ENCODE measurements at places on chromosomes 11 and 22. TPM values are rescaled to one million over a fixed set of nuclear protein-coding genes. Genes with fewer than 3 reads are reported as not detected.

Gene OR8D4
- total RNA-seq = not detected

DNA sequence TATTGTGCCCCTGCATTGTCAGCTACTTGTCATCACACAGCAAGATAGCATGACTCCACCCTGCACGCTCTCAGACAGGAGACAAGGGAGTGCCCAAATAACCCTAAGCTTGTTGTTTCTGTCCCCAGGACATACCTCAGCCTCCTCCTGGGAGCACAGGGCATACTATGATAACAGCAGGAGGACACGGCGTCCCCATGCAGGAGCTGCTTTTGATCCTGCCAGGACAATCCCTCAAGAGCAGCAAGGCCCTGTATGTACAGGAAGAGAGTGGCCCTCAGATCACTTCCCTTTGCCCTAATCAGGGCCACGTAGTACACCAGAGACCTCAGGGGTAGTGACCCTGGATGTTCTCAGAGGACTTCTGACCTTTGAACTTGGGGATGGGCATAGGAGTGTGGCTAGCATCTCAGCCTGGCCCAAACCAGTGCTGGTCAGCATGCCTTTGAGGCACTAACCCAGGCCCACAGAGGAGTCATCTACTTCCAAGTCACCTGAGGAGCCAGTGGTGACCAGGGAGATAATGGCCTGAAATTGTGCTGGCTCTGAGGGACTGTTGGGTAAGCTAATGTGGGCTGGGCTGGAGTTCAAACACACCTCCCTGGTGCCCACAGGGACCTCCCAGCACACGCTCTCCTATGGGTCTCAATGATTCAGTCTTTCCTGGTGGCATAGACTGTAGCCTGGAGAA lies 9.2 kb downstream of the APOA4 start:
- H3K4me1 ChIP-seq = no peaks in the 10 kb centered on the region
- H3K36me3 ChIP-seq = no peaks in the 10 kb centered on the region
- no peak overlapping the region for H3K4me3 ChIP-seq
- no peak overlapping the region for H3K27ac ChIP-seq
- DNase-seq = no peak

Gene CPT1A
- 81.4 TPM for total RNA-seq

DNA sequence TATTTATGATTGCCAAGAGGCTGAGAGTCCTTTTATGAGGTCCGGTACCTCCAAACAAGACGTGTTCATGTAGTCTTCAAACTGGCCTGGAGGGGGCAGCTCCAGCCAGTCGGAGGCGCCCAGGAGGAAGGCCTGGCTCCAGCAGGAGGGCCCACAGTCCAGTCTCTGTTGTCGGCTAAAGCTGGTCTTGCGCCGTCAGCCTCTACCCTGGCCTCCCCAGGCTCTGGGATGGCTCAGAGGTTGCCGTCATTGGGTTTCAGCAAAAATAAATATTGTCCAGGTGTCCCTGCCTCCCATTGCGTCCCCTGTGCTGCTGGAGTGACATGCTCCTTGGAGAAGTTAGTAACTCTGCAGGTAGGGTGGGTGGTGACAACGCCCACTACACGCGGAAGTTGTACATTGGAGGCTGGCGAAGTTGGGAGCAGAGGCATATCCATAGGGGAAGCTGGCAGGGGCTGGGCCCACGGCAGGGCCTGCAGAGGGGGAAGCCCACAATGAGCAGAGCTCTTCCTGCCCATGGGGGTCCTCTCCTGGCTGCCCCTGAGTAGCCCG lies 1.0 kb upstream of the SLC25A1 start:
- no peaks in the 10 kb centered on the region for H3K36me3 ChIP-seq
- no peak overlapping the region for H3K4me3 ChIP-seq
- no peaks in the 10 kb centered on the region for H3K27me3 ChIP-seq
- H3K27ac ChIP-seq = peak overlapping the region; percentile 14
- no peaks in the 10 kb centered on the region for H3K4me1 ChIP-seq

Gene BTBD18
- not detected for total RNA-seq

Measured in aorta (tissue), 5 donors.